ENCODE measurements at places on chromosomes 11 and 22.

GRCh38 chr11:117091753-117092477, 6.3 kb downstream of the SIK3 start:
- DNase-seq = no peak

GRCh38 chr11:62724171-62724570, 3.1 kb downstream of the HNRNPUL2 start:
- no peak for DNase-seq

DNA sequence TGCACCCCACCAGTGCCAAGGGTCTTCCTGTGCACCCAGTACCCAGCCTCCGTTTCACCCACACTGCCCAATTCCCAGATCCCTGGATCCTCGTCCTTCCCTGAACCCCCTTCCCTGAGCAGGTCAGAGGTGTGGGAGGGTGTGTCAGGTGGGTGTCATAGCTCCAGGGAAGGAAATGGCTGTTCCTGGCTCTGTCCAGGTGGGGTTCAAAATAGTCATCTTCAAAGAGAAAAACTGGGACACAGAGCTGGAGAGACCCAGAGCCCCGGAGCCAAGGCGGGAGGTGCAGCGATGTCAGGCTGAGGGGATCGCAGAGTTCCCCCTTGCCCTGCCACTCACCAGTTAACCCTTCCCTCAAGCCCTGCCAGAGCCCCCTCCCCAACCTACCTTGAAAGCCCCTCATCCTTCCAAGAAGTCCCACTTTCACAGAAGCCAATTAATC, 698 bp downstream of the C1QTNF4 start:
- DNase-seq = no peak

DNA sequence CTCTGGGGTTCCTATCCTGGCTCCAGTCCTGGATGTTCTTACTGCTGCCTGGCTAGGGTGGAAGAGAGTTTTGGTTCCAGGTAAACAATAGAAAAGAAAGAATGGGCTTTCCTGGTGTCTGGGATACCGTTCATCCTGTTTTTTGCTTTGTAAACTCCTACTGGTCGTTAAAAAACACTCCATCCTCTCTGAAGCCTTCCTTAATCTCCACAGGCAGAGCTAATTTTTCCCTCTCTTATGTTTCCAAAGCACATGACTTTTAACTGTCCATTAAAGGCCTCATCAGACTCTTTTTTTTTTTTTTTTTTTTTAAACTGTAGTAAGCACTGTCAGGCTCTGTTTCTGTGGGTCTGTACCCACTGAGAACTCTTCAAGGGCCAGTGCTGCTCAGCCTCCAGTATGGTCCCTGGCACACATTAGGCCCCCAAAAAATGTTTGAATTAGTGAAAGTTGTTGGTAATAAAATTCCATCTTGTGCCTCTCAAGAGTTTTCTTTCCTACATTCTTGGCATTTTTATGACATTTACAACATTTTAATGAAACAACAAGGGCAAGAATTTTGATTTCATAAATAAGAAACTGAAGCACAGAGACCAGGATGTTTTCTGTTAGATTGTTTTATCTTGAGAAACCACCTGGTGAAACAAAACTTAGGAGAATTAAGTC, 104.2 kb downstream of the TEAD1 start:
- no peak for DNase-seq

DNA sequence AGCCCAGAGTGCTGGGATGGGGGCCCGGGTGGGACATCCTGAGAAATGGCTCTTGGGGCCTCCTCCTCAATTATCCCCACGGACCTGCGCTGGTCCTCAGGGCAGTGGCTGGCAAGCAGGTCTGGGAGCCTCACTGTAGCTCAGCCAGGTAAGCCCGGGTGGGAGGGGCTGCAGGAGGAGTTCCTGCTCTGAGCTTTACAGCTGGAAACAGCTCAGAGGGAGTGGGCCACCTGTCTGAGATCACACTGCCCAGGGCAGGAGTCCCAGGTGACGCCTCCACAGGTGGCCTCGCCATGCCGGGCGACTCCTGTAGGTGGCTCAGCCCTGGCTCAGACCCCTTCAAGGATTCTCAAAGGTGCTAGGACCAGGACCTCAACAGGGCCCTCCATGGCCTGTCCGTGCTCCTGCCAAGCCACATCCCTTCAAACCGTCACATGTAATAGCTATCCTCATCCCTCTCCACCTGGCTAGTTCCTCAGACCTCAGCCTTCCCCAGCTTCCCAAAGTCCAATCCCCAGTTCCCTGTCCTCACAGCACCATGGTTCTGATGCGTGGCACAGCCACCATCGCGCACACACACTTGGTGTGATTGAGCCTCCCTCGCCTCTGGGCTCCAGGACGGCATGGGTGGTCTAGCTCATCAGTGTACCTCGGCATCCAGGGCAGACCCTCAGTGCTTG, 3.6 kb upstream of the TSSK2 start:
- no peak for DNase-seq

DNA sequence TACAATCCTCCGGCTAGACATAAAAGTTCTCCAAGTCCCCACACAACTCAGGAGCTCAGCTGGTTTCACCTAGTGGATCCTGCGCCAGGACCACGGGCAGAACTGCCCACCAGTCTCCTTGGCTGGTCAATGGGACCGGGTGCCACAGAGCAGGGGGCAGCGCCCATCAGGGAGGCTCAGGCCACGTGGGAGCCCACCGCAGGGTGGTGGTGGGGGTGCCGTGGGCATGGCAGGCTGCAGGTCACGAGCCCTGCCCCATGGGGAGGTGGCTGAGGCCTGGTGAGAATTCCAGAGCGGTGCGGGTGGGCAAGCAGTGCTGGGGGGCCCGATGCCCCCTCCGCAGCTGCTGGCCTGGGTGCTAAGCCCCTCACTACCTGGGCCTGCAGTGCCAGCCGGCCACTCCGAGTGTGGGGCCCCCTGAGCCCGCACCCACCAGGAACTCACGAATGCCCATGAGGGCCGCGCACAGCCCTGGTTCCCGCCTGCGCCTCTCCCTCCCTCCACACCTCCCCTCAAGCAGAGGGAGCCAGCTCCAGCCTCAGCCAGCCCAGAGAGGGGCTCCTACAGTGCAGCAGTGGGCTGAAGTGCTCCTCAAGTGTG, 1091.9 kb upstream of the TENM4 start:
- DNase-seq = no peak

GRCh38 chr22:22357024-22357883, 112.7 kb downstream of the VPREB1 start:
- peak; percentile 87 for DNase-seq

- no peak for DNase-seq
These were observed at the start of gene SEPTIN3 for GRCh38 chr22:41969110-41969646. Gene SEPTIN3, plus strand, starts transcription at chr22:41969443. Its CDS starts 2,050 bp downstream, at chr22:41971493.

- no peak for DNase-seq
These were observed 50.2 kb upstream of the FGF3 start for GRCh38 chr11:69869311-69869939.

DNA sequence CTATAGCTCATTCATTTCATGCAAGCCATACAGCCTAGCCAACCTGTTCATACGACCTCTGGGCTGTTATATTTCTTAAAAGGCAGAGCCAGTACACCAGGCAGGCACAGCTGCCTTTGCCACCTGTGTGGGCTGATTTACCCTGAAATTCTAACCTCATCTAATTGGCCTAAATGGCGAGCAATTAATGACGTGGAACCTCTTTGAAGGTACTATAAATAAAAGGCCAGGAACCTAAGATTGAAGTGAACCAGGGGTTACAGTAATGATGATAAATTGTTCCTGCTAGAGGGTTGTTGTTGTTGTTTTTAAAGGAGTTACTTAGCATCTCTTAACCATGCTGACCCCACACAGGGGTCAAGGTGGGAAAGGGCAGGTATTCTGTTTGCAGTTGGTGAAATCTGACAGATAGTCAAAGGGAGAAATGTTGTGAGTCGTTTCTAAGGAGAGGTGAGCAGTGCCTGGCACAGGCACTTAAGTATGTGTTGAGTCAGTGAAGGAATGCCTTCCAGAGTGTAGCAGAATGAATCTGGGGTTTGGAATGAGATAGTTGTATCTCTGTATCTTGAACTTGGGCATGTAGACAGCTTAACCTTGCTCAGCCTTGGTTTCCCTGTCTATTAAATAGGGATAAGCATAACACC, 213.5 kb upstream of the NAV2 start:
- no peak for DNase-seq

- peak; percentile 76 for DNase-seq
These were observed 32.1 kb upstream of the DGKZ start for GRCh38 chr11:46315033-46315738.

- DNase-seq = no peak
These were observed 5.4 kb downstream of the FDX1 start for GRCh38 chr11:110434952-110435779.

DNA sequence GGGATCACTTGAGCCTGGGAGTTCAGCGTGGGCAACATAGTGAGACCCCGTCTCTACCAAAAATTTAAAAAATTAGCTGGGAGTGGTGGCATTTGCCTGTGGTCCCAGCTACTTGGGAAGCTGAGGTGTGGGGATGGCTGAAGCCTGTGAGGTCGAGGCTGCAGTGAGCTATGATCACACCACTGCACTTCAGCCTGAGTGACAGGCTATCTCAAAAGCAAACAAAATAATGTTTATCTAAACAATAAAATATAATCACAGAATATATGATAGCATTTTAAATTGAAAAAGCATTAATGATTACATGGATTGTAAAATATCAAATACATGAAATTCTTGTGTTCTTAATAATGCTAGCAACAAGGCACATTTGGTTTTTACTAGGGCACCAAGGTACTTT, 2.7 kb downstream of the BEST1 start:
- no peak for DNase-seq

- no peak for DNase-seq
These were observed 2.4 kb upstream of the ALDH3B1 start for GRCh38 chr11:68007498-68008380.

- no peak for DNase-seq
These were observed 18.5 kb downstream of the MMP13 start for GRCh38 chr11:102936864-102937509.

- DNase-seq = no peak
These were observed 23.5 kb upstream of the GRAMD1B start for GRCh38 chr11:123406441-123407129.

- DNase-seq = no peak
These were observed 6.4 kb upstream of the CARD16 start for GRCh38 chr11:105051559-105051958.

- DNase-seq = no peak
These were observed 5.4 kb upstream of the TTLL1 start for GRCh38 chr22:43094551-43094950.

DNA sequence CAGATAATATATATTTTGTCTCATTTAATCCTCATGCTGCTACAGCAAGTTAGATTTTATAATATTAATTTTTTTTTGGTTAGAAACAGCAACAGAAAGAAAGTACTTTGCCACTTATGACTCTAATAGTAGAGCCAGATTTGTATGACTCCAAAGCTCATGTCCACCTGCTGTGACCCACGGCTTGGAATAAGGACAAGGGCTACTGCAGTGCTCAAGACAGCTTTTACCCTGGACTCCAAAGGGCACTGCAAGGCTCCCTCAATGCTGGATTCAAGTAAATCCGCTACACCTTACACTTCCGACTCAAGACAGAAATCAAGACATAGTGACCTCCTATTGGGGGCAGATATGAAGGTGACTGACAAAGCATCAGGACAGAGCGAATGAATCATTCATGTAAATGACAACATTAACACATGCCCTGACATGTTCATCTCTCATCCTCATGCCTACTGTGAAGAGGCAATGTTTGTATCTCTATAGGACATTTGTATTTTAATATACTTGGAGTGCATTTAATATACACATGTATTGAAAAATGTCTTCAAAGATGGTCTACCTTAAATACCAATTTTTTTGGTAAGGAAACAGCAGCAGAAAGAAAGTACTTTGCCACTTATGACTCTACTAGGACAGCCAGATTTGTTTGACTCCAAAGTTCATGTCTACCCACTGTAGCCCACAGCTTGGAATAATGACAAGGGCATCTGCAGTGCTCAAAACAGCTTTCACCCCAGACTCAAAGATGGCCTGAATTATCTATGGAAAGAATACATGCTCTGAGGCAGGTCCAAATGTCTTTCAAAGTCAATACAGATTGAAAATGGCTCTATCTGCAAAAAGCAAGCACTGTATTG, 375.6 kb upstream of the CCDC90B start:
- no peak for DNase-seq

- no peak for DNase-seq
These were observed 9.8 kb downstream of the MMP20 start for GRCh38 chr11:102615077-102615893.

GRCh38 chr22:41526830-41527799, 17.2 kb downstream of the POLR3H start:
- DNase-seq = peak; percentile 62

DNA sequence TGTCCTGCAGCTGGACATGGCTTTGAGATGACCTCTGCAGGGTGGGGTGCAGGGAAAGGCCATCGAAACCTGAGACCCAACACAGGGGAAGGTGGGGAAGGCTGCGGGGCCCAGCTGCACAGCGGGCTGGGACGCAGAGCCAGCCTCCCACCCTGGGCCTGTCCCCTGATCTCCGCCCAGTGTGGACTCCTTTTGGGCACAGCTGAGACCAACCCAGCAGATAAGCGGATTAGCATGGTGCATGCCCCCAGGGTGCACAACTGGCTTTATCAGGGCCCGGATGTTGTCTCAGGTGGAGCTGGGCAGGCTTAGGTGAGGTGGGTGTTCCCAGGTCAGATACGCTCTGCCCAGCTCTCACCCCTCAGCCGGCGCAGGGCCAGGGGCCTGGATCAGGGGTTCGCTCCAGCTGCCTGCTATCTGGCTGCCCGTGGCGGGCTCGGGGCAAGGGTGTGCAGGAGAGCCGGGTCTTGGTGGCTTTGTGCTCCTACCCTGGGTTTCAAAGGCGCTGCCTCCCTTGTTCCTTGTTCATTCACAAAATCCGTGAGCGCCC, 28.1 kb upstream of the MUC5AC start:
- no peak for DNase-seq

DNA sequence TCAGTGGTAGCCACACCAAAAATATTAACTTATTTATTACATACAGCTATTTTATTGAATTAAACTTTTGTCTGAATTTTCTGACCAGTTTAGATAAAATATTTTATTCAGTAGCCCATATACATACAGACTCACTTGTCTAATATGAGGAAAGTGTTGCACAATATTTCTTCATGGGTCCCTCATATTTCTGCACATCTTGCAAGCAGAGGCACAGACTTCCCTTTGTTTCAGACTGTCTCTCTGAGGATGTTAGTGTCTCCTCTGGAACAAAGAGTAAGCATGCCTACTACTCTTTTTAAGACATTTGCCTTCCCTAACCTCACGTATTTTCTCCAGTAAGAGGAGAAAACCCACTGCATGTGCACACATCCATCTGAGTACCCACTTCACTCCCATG, 81.2 kb downstream of the OR5AK2 start:
- DNase-seq = no peak

- DNase-seq = peak; percentile 17
These were observed 1.4 kb upstream of the OR4D11 start for GRCh38 chr11:59501931-59502330.

GRCh38 chr11:15770798-15771414, 585.4 kb downstream of the SOX6 start:
- peak; percentile 32 for DNase-seq

DNA sequence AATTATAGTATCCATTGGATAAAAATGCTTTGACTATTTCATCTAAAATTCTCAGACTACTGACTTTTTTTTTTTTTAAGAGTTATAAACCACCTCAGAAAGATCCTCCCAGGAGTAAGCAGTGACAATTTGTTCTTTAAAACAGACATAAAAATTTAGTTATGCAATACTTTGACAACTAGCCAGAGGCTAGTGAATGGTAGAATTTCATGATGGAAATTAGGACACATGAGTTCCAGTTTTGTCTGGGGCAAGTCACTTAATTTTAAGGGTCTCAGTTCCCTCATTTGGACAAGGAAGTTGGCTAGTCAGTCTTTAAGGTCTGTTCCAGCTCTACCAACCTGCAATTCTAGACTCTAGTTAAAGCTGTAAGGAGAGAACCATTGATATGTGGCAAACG, 2.9 kb downstream of the IL18 start:
- no peak for DNase-seq

Measured in activated CD4-positive, alpha-beta T cell treated with anti-CD3 and anti-CD28 coated beads, Interleukin-10, Interleukin-2, amounts not matched to agents 100 ng/mL and 50 ng/mL, durations not matched to agents 16 hours and 8 hours (primary cell).